Fibroblast of skin of left quadriceps (primary cell): ENCODE measurements at places on chromosomes 12 and 14.
A peak's percentile ranks its signal among the peaks of the same experiment; 100 is the strongest.

DNA sequence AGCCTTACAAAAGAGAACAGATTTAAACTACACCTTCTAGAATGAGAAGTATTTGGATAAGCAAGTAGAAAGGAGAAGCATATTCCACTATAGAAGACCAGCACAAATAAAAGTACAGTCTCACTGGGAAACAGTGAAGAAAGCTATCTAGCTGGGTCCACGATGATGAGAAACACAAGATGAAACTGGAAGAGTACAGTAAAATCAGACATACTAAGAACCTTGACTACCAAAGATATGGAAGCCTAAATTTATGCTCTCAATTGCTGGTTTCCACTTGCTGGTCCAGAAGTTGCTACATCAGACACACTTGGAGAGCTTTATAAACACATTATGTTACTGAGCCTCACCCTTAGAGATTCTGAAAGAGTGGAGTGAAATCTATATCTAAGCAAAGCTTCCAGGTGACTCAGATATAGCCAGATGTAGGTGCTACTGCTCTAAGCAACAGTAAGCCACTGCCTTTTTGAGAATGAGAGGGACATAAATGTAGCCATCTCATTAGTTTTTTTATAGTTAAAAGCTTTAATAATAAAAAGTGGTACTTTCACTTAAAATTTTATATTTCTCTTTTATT, 96.3 kb upstream of the BBS10 start:
- DNase-seq, result no peak

DNA sequence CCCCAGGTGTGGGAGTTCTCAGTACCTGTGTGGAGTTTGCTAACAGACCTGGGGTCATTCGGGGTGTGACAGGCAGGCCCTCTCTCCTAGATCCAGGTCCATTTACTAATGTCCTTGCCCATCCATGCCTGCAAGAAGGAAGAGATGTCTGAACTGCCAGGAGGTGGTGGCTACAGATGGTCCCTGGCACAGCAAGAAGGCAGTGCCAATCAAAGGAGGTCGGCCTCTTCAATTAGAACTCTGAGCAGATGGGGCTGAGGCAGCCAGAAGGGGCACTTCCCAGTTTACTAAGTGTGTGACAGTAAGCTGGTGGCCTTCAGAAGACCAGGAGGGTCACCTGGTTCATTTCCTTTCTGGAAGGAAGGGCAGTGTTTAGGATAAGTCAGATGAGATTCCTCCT, 202.5 kb downstream of the CACNA1C start:
- no peak for DNase-seq

DNA sequence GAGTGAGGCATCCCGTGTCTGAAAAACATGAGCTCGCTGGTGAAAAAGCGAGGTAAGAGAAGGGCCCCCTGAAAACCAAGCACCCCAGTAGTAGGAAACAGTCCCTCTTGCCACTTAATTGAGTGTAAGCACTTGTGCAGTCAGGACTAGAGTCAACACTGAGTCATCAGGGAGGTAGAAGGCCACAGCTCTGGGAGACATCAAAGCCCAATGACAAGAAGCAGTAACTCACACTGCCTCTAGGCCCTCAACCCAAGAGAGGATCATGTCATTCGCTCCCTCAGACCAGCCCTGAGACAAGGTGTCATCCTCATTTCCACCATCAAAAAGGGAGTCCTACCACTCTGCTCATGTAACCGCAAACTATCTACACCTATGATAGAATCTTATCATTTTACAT, 17.8 kb downstream of the POMT2 start:
- no peak for DNase-seq

DNA sequence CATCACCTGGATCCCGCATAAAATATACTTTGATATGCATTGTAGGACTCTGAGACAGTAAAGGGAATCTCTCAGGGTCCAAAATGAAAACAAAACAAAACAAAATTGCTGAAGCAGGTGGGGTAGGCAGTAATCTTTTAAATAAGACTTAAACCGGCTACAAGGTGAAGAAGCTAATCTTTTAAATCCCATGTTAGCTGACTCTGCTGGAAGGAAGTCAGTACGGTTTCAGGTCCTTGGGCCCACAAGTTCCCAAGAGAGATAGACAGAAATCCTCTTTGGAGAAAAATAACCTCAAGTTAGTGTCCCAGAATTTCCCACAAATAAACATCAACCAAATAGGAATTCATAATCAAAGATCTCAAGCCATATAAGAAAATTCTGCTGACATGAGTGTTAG, 5.0 kb upstream of the EPS8 start:
- no peak for DNase-seq

- DNase-seq, result no peak
Measured at GRCh38 chr14:99518441-99519346, 37.5 kb downstream of the CCNK start.

DNA sequence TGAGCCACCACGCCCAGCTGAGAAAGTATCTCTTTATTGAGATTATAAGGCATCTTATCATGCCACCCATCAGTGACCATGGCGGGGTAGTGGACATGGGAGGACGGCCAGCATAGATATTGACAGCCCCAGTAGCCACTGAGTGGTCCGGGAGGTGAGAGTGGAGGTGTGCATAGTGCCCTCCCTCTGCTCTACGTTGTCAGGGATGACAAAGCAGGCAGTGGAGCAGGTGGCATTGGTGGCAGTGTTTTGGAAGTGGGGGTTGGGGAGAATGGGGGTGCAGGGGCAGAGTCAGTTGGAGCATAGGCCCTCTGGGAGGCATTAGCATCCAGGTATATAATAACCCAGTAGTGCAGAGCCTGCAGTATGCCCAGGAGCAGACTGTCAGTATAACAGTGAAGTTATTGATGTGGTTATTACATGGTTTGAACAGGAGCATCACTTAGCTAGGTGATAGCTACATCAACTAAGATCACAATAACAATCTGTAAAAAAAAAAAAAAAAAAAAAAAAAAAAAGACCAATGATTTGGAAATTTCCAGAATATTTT, 41.1 kb downstream of the GNG2 start:
- no peak for DNase-seq

- no peak for DNase-seq
Measured at GRCh38 chr12:8064131-8064530, 2.0 kb downstream of the C3AR1 start.

DNA sequence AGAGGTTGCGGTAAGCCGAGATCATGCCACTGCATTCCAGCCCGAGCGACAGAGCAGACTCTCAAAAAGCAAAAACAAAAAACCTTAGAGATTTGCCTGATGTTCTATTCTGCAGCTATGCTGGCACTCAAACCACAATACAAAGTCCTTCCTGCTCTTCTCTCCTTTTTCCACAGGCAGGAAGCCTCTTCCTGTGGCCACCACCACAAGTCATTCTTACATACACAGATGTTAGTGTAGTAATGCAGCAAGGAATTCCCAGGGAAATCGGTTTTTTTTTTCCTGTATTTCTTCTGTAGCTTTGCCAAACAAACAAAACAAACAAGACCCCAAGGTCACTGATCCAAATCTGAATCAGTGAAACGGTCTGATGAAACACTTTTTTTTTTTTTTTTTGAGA, 104.3 kb downstream of the FIGNL2 start:
- DNase-seq, result no peak

DNA sequence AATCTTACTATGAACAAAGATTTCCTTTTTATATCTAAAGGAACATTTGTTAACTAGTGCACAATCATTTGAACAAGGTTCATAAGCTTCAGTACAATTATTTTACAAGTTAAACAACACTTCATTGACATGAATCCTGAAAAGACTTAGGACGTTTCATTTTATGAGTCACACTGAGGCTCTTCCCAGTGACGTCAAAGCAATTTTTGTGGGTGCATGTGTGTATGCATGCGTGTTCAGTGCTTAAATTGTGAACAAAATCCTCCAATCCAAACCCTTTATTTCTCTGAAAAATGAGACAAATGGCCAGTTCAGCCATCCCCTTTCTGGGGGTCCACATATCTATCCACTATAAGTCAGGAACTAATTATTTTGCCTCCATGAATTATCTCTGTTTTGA, 2.9 kb downstream of the LMNTD1 start:
- no peak for DNase-seq

DNA sequence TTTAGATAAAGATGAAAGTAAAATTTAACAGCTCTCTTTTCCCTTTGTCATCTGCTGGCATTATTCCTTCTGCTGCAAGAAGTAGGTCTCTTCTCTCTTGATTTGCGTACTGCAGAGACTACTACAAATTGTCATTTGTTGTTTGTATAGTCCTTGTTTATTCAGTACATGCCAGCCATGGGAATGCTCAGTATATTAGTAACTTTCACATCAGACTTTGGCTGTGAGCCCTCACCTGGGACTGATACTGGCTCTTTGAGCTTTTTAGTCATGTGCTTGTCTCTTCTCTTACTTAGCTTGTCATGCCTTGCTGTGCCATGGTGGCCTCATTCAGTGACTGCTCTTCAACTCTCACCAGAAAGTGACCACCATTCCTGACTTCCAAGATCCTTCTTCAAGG, 169.8 kb downstream of the PRKCH start:
- no peak for DNase-seq

DNA sequence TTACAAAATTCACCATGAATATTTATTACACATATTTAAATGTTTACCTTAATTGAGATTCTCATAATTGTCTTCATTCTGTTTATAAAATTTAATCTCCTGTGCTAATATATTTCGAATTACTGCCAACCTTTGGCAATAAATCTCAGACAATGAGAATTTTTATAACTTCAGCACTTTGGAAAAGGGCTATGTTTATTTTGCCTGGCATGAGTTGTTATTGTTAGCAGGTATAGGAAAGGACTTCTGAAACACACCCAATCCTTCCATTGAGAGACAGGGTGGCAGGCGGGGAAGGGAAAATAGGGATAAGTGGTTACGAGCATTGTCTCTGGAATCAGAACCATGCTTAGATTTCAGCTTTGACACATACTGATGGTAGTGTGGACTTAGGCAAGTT, 12.1 kb upstream of the MSRB3 start:
- DNase-seq, result no peak

DNA sequence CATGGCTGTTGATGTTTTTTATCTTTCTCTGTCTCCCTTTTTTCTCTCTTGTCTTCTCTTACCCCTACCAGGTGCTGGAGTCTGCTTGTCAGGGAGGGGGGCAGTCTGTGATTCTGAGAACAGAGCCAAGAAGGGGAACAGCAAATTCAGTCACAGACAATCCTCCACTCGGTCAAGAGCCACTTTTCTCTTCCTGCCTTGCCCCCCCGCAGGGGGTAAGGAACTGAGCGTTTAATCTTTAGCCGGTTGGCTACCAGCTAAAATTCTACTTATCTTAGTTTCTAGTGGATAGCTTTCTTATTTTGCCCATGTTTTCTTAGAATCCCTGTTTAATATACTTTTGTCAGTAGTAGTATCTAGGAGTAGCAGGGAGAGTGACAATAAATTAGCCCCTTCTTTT, 1.9 kb downstream of the RIMKLB start:
- no peak for DNase-seq

DNA sequence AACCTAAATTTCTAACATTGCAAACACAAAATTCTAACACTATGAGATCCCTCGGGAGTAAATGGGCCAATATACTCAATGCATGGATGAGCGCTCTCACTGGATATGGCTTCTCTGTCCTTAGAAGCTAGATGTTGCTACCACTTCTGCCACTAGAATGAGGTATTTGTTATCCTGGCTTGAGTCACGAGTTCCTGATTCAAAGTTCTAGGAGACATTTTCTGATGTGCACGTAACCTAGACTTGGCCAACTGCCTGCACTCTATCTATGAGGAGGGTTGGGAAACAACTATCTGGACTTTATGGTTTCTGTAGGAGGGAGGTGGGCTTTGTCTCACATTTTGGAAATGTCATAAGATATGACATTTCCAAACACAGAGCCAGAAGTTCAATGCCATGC, 37.6 kb downstream of the FERMT2 start:
- no peak for DNase-seq

- no peak for DNase-seq
Measured at GRCh38 chr12:91357381-91357780, 174.8 kb upstream of the DCN start.

DNA sequence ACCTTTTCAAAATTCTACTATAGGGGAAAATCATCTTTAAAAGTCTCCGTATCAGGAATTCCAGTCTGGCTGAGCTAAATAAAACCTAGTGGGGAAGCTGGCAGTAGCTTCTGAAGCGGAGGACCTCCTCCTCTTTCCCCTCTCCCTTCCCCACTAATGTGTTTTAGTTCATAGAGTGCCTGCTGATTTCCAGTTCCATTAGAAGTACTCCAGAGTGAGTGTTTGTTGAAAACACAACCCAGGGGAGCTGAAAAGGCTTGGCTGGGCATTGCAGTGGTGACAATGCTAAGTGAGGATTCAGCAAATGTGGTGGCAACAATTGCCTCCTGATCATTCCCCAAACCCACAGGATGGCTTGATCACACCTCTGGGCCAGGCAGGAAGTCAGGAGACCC, 144.2 kb upstream of the FRMD6 start:
- no peak for DNase-seq

DNA sequence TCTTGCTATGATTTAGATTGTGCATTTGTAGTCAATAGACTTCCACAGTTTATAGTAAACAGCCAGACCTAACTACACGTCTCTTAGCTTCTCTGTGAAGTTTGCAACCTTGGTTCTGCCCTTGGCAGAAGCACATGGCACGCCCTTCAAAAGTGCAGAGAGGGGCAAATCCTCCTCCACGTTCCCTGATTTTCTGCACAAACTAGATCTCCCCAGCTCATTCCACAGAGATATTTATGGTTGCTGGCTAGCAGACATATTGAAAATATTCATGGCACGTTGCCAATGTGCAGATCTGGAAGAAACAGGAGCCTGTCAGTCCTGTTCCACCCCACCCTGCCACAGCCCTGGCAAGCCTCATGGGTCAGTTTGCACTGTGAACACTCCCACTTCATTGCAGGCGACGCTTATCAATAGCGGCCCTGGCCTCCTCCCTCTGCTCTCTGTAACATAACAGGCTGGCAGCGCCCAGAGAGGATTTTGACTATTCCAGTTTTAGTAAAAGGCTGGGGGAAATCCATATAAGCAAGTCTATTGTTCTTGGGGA, 6.5 kb upstream of the LGALS3 start:
- DNase-seq, result peak; percentile 15

GRCh38 chr12:108811411-108812180, 45.8 kb downstream of the SSH1 start:
- DNase-seq, result no peak

- peak; percentile 28 for DNase-seq
Measured at GRCh38 chr14:102655137-102655536, 62.7 kb downstream of the RCOR1 start.

GRCh38 chr14:63764103-63764502, 36.2 kb upstream of the SGPP1 start:
- DNase-seq, result no peak

DNA sequence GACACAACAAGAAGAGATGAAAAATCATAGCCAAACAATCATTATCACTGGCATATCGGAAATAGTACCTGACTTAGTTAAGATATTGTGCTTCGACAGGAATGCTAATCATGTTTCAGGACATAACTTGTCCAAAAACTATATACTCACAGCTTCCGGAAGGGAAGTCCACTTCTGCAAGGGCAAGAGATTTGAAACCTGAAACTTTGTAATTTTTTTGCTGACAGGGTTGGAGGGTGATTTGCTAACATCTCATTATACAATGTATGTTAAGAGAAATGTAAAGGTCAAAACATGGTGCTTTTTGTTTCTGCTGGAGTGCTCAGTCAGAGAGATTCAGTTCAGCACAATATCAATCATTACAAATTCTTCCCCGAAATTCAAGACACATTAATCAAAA, 200.3 kb downstream of the CNTN1 start:
- DNase-seq, result no peak

- no peak for DNase-seq
Measured at GRCh38 chr12:86711731-86712130, 455.5 kb upstream of the MGAT4C start.

GRCh38 chr12:49917166-49917787, 13.6 kb upstream of the FAIM2 start:
- DNase-seq, result no peak
